Activated naive CD4-positive, alpha-beta T cell treated with anti-CD3 and anti-CD28 coated beads for 36 hours (primary cell): ENCODE measurements at places on chromosomes 16 and 17.
A peak's percentile ranks its signal among the peaks of the same experiment; 100 is the strongest.

DNA sequence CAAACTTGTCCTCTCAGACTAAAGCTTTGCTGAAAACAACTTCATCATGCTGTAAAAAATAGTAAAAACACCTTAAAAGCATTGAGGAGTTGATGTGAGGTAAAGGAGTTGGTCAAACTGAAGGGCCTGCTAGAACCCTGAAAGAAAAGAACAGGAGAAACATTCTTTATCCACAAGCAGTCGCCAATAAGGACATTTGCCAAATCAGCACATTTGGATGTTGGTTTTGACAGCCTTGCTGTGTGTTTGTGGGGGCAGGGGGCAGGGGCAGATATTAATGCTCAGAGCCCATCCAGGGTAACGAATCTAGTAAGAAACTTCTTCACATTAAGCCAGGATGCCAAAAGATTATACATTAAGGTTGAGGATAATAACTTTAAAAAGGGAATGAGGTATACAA is 399.9 kb upstream of the ZFHX3 start:
- no peak for DNase-seq

- no peak for DNase-seq
Observed at GRCh38 chr17:78351449-78352006, 8.3 kb downstream of the SOCS3 start.

GRCh38 chr17:77701996-77702395 is 256.5 kb upstream of the TNRC6C start:
- DNase-seq = no peak

DNA sequence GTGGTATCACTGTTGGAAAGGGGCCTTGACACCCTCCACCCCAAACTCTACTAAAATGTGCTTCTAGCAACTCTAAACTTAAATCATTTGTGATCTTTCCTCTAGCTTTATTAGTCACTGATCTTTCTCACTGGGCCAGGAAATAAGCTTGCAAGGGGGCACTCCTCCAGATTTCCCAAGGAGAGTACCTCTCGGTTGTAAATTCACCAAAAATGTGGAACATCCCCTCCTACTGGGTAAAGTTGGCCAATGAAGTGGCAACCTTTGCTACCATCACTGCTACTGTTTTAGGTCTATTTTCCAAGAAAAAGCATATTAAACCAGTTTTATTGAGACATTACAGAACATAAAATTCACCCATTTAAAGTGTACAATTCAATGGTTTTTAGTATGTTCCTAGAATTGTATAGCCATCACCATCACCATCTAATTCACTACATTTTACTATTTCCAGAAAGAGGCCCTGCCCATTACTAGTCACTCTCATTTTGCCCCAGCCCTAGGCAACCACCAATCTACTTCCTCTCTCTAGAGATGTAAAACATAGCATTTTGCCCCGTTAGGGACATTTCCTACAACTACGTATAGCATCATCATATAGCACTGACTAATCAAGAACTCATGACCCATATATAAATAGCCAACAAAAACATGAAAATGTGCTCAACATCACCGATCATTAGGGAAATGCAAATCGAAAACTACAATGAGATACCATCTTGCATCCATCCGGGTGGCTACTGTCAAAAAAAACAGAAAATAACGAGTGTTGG is 44.6 kb upstream of the ADCY9 start:
- DNase-seq = no peak

DNA sequence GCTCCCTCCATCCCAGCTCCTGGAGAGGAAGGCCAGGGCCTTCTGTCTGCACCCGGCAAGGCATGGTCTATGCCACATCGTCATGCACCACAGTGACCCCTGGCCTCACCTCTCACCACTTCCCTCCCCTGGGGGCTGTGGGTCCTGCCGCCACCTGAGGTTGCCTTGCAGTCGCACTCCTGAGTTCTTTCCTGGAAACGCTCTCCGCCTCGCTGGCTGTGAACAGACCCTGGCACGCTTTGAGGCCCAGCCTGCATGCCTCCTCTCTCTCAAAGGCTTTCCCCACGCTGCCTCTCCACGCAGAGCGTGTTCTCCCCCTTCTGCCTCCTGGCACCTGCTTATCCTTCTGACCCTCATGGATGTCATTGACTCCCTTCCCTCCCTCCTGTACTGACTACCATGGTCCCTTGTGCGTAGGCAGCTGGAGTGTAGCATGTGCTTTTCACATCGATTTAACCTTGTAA is 45.4 kb downstream of the SEC14L1 start:
- peak; percentile 46 for DNase-seq

GRCh38 chr16:27242868-27243590 is 25.5 kb downstream of the NSMCE1 start:
- DNase-seq = peak; percentile 56

GRCh38 chr16:65697521-65697920 is 575.7 kb upstream of the CDH11 start:
- DNase-seq = no peak

- peak; percentile 14 for DNase-seq
Observed at GRCh38 chr16:88298833-88299745, 83.7 kb upstream of the ZNF469 start.

DNA sequence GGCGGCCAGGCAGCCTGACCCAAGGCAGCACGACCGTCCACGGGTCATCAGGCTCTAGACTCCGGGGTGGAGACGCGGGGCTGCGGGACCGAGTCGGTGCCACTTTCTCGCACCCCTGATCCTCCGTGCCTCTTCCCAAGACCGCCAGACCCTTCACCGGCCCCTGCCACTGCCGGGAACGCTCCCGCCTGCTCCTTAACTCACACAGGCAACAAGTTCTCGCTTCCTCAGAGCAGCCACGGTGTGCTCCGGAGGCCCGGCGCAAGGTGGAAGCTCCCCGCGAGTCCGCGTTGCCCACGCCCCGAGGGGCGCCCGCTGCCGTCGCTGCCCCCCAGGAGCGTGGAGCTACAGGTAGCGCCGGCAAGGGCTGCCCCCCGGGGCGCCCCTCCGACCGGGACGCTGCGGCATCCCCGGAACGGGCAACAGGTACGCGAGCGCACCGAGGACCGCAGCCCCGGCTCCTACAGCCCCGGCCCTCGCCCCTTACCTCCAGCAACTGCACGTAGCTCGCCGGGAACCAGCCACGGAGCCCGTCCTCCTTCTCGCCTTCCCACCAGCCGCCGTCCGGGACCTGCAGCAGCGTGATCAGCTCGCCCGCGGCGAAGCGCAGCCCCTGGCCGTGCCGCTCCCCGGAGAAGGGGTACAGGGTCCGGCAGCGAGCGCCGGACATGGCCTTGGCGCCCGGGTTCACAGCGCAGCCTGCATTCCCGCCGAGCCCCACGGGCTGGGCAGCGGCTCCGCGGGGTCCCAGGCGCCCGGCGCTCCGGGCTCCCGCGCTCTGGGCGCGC is 491 bp downstream of the GAS7 start:
- DNase-seq = no peak

- DNase-seq = no peak
Observed at GRCh38 chr16:6284731-6285130, 1047.9 kb upstream of the RBFOX1 start.

- DNase-seq = peak; percentile 30
Observed at GRCh38 chr17:40307001-40307730, 1.8 kb upstream of the RARA start.

- no peak for DNase-seq
Observed at GRCh38 chr16:53781023-53781605, 77.2 kb downstream of the FTO start.

- DNase-seq = no peak
Observed at GRCh38 chr16:4800290-4801041, 2.0 kb downstream of the ROGDI start.

GRCh38 chr17:46818929-46819859 is 702 bp upstream of the WNT3 start:
- DNase-seq = peak; percentile 34

DNA sequence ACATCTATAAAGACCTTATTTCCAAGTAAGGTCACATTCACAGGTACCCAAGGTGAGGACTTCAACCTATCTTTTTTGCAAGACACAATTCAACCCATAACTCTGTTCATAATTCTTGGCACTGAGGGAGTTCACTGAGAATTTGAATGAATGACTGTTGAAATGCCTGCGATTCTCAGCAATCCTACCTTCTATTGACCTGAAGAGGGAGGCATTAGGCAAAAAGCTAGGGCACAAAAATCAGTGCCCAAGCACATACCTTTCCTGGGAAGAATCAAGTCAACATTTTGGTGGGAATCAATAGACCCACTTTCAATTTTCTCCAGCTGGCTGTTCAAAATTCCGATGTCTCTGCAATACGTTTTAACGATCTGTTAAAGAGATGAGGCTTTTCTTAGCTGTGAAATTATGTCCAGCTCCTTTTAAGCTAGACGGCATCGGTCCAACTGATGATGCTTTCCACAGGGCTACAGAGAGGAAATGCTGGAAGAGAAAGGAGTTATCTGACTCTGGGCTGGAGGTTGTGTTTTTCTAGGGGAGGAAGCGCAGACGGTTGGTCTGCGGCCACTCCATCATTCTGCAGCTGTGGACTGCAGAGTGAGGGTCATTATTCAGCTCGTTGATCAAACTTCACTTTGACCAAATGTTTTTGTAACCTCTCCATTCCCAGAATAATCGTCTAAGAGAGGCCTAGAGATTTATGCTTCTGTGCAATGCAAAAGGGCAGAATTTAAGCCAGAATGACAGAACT is 25.2 kb downstream of the BCO1 start:
- no peak for DNase-seq

DNA sequence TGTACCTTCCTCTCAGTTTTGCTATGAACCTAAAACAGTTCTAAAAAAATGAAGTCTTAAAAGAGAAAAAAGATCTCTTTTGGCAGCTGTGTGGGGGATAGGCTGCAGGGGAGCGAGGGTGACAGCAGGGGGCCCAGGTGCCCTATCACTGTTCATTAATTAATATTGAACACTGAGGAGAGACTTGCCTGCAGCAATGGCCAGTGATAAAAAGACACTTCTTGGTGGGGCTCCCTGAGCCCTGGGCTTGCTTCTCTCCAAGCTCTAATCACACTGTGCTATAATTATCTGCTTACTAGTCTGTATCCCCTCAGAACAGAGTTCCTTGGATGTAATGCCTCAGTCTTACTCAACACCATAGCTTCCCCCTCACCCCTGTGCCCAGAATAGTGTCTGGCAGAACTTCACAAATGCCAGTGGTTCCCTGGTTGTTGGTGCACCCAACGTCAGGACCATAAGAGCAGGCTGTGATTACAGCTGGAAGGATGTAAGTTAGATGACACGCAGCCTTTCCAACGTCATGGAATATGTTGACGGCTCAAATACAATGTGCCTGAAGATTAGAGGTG is 52.0 kb upstream of the IRX6 start:
- no peak for DNase-seq

DNA sequence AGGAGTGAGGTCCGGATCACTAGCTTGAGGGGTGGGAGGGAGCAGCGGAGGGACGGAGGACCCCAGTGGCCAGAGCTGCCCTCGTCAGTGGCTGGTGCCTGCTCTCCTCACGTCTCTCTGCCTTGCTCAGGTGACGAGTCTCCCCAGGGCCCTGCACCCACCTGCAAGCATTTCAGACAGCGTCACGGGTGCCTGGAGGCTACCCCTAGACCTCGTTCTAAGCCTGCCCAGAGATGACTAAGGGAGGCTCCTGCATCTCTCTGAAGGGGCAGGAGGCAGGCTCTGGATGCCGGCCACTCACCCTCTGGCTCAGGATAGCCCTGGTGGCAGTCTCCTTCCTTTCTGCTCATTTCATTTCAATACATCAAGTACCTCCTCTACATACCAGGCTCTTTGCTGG is 68.8 kb downstream of the MRC2 start:
- no peak for DNase-seq

GRCh38 chr17:45222289-45222995 is 757 bp downstream of the FMNL1 start:
- DNase-seq = peak; percentile 78

DNA sequence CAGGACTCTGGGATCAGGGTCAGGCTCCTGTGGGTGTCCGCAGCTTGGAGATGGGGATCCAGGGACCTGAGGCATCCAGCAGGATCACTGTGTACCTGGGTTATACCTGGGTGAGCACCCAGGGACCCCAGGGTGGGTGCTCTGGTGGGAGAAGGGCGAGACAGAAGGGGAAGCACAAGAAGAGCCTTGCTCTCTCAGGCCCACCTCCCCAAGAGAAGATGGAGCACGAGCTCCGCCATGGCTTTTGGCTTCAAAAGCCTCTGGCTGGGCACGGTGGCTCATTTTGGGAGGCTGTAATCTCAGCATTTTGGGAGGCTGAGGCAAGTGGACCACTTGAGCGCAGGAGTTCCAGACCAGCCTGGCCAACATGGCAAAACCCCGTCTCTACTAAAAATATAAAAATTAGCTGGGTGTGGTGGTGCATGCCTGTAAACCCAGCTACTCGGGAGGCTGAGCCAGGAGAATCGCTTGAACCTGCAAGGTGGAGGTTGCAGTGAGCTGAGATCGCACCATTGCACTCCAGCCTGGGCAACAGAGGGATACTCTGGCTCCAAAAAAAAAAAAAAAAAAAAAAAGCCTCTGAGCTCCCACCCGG is 8.9 kb downstream of the DRC7 start:
- no peak for DNase-seq

DNA sequence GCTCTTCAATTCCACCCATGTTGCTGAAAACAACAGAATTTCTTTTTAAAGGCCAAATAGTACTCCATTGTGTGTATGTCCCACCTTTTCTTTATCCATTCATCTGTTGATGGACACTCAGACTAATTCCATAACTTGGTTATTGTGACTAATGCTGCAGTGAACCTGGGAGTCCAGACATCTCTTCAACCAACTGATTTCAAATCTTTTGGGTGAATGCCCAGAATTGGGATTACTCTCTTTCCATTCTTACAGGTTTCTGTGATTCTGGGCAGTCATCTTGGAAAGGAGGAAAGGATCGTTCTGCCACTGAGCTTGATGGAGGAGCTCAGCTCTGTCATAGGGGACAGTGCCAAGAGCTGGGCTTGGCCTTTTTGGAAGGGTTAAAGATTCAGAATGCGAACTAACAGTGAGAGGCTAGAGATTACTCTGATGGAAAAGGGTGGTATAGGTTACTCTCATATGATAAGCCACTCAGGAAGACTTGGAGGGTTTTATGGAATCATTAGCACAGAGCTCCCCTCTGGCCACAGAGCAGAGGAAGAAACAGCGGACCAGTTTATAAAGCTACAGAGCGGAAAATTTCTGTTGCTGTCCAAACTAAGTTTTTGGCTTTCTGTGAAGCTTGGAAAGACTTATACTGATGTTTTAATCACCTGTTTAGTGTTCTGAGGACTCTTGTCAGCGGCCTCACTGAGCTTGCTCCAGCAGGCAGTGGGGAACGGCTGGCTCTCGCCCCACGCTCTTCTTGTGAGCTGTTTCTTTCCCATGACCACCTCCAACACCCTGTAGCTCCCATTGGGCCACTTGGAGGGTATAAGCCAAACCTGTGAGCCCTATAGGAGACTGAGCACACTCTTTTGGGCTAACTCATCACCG is 48.3 kb downstream of the HIC1 start:
- no peak for DNase-seq

DNA sequence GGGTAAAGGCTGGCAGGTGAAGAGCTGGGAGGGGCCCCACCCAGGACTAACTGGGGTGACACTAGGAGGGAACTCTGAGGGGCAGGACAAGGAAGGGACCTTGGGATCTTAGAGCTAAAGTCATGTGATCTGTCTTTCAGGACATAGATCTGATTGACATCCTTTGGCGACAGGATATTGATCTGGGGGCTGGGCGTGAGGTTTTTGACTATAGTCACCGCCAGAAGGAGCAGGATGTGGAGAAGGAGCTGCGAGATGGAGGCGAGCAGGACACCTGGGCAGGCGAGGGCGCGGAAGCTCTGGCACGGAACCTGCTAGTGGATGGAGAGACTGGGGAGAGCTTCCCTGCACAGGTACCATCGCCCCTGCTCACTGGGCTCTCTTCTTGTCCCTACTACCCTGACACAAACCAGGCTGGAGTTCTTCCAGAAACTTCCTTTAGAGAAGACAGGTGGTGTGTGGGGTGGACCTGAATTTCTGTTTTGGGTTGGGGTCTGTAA is 8.1 kb downstream of the NFE2L1 start:
- DNase-seq = peak; percentile 49

GRCh38 chr16:85303354-85303883 is 191.1 kb upstream of the CIBAR2 start:
- DNase-seq = peak; percentile 88
